Stimulated activated CD4-positive, alpha-beta T cell treated with anti-CD3 and anti-CD28 coated beads, Interleukin-2, amount 100 ng/mL, for 24 hours (primary cell): ENCODE measurements at places on chromosomes 4 and X.

- no peak for DNase-seq
Measured at GRCh38 chr4:145545538-145546174, 64.0 kb downstream of the SMAD1 start.

GRCh38 chr4:6272863-6273660, 3.4 kb downstream of the WFS1 start:
- DNase-seq = no peak

GRCh38 chrX:115616943-115617563, 56.1 kb downstream of the PLS3 start:
- DNase-seq = no peak

GRCh38 chr4:148447681-148448080, 5.5 kb upstream of the NR3C2 start:
- no peak for DNase-seq

DNA sequence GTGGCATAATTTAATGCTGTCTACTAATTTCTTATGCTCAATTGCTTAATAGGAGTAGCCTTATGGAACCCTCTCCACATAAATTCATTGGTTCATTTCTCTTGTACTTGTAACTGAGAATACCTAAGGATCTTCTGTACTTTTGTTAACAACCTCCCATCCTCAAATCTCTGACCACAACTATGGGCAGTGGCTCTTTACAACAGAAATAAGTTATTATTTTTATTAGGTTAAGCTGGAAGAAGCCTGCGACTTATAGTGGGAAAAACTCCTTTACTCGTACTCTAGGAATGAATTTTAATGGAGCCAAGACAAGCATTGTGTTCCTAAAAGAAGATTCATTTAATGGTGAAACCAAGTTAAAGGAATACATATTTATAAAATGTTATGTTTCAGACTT, 337.1 kb upstream of the CTSO start:
- DNase-seq = no peak

DNA sequence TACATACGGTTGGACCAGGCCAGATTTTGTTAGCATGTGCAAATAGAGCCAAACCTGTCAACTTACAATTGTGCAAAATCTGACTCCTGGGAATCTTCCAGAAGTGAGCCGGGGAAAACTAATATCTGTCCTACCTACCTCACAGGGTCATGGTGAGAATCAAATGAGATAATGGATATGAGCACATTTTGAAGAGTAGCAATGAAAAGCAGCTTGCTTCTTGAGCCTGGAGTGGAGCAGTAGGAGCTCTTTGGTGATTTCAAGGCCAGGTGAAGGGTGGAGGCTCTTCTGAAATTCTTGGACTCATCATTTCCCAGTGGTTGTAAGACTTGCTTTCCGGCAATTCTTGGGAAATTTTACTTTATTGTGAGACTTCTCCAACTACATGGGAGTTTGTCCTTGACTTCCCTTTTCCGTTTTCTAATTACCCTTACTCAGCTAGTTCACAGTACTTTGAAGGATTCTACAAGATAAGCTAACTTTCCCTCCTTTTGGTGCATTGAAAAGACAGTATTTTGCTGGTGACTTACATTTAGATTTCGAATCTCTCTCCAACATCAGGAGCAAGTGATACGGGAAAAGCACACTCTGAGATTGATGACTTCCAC, 12.2 kb downstream of the PLAC1 start:
- no peak for DNase-seq
